ENCODE measurements at places on chromosomes 2 and 18. TPM values are rescaled to one million over a fixed set of nuclear protein-coding genes. Genes with fewer than 3 reads are reported as not detected.

DNA sequence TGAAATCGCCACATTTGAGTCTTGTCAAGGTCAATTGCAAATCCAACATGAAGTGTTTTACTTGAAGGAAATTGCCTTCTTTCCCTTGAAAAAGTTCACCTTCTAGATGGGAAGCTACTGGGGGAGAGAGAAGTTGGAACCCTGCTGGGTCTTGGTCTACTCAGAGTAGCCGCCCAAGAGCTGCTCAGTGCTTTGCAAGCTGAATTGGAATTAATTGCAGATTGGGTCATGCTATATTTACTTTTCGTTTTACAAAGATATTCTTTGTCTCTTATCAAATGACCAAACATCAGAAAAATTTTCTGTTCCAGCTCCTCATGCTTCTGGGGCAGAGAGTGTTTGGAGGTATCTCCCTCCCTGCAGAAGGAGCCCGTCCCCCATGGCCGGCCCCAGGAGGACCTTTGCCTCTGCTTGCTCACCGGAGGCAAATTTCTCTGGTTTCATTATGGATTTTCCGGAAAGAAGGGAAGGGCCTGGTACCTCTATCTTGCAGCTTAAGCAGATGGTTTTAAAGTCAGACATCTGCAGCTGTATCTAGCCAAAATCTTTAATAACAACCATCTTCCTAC lies 289.7 kb downstream of the MYT1L start:
- H3K27ac ChIP-seq, result no peak overlapping the region
- no peaks in the 10 kb centered on the region for H3K36me3 ChIP-seq
- DNase-seq, result no peak
- H3K4me1 ChIP-seq, result peaks cover 6% of the 10 kb centered on the region

GRCh38 chr2:131046028-131046917 lies 47.0 kb downstream of the FAM168B start:
- DNase-seq, result no peak
- H3K4me3 ChIP-seq, result no peak overlapping the region
- H3K4me1 ChIP-seq, result no peaks in the 10 kb centered on the region
- H3K27me3 ChIP-seq, result no peaks in the 10 kb centered on the region

- no peaks in the 10 kb centered on the region for H3K36me3 ChIP-seq
- H3K4me3 ChIP-seq, result no peak overlapping the region
- no peaks in the 10 kb centered on the region for H3K4me1 ChIP-seq
- DNase-seq, result no peak
- H3K27me3 ChIP-seq, result no peaks in the 10 kb centered on the region
These were observed 6.8 kb upstream of the PCARE start for GRCh38 chr2:29080886-29081743.

DNA sequence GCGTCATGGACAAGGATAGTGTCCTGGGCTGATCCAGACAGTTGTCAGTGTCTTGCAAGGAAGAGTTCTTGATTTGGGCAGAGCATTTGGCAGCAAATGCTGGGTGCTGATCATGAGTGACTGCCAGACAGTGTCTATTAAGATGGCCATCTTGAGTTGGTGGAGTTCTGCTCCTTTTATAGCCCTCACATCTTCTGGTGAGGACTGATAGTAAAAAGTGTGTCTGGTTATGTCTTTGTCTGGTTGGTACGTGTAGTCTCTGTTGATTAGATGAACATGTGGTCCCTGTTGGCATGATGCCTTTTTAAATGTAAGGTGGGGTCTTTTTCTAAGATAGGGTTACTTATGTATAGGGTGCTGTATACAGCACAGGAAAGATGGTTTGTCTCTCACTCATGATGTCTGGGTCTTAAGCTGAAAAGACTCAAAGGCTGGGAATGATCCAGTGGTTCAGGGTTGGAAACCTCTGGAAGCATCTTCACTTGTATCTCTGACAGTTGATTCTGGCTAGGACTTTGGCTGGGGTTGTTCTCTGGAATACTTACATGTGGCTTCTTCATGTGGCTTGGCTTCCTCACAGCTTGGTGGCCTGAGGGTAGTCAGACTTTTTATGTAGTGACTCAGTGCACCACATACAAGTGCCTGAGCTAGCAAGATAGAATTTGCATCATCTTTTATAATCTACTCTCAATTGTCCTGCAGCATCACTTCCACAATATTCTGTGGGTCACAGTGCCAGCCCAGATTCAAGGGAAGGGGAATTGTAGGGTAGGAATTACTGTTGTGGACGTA lies 11.8 kb downstream of the MTX2 start:
- H3K36me3 ChIP-seq, result no peaks in the 10 kb centered on the region
- H3K4me3 ChIP-seq, result no peak overlapping the region
- no peaks in the 10 kb centered on the region for H3K27me3 ChIP-seq
- no peaks in the 10 kb centered on the region for H3K4me1 ChIP-seq
- no peak for DNase-seq

- H3K36me3 ChIP-seq, result no peaks in the 10 kb centered on the region
- H3K27me3 ChIP-seq, result no peaks in the 10 kb centered on the region
These were observed 285.3 kb downstream of the RAD51AP2 start for GRCh38 chr2:17232776-17233556.

Gene TUBB8B
- not detected for total RNA-seq

GRCh38 chr2:39264733-39265132 lies 21.0 kb upstream of the CDKL4 start:
- H3K27ac ChIP-seq, result no peak overlapping the region
- H3K4me3 ChIP-seq, result no peak overlapping the region
- no peak for DNase-seq
- H3K4me1 ChIP-seq, result no peaks in the 10 kb centered on the region
- no peaks in the 10 kb centered on the region for H3K27me3 ChIP-seq

- H3K27ac ChIP-seq, result no peak overlapping the region
- no peaks in the 10 kb centered on the region for H3K27me3 ChIP-seq
- no peak overlapping the region for H3K4me3 ChIP-seq
- no peaks in the 10 kb centered on the region for H3K36me3 ChIP-seq
- no peak for DNase-seq
These were observed 64.8 kb downstream of the DIPK1C start for GRCh38 chr18:74392323-74392722.

DNA sequence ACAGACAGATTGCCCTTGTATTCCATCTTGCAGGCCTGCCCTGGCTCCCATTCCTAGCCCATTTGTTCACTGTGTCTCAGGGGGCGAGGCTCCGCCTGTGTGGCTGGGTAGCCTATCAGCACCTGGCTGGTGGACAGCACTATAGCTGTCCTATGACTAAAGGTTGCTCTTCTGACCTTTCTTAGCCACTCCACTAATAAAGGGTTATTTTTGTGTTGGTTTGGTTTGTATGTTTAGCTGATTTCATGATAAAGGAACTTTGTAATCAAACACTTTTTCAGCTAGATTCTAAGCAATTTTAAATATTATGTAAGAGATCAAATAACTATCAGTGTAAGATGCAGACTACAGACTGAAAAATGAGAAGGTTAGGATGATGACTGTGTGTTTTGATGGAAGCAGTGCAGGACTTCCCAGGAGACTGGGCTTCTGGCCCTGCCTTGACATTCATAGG lies 72.2 kb downstream of the CRIM1 start:
- H3K36me3 ChIP-seq, result no peaks in the 10 kb centered on the region
- no peaks in the 10 kb centered on the region for H3K4me1 ChIP-seq
- H3K27me3 ChIP-seq, result no peaks in the 10 kb centered on the region
- H3K27ac ChIP-seq, result no peak overlapping the region
- DNase-seq, result no peak

GRCh38 chr2:178859730-178860129 lies 52.5 kb upstream of the TTN start:
- no peak for DNase-seq
- H3K27ac ChIP-seq, result no peak overlapping the region
- no peaks in the 10 kb centered on the region for H3K36me3 ChIP-seq
- H3K27me3 ChIP-seq, result no peaks in the 10 kb centered on the region
- H3K4me3 ChIP-seq, result no peak overlapping the region

Gene RAX
- not detected for total RNA-seq

DNA sequence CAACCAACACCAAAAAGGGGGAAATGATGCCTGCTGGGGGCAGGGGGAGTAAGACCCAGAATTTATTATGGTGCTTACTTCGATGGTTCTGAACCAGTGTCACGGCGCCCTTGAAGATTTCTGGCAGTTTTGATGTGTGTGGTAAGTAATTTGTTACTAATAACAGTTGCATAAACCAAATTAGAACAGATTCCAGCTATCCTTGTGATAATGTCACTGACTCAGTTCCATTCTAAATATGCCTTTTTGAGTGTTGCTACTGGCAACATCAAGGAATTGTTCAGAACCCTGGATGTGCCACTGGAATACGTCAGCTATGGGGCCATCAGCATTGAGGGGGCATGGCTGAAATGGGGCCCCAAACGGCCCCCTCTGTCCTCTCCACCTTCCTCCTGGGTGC lies 11.6 kb downstream of the SAG start:
- no peak for DNase-seq
- H3K27ac ChIP-seq, result no peak overlapping the region
- H3K36me3 ChIP-seq, result no peaks in the 10 kb centered on the region
- no peak overlapping the region for H3K4me3 ChIP-seq
- no peaks in the 10 kb centered on the region for H3K27me3 ChIP-seq

Gene ERBB4
- not detected for total RNA-seq

Gene PCARE
- not detected for total RNA-seq

GRCh38 chr18:3886575-3887322 lies 436.8 kb downstream of the TGIF1 start:
- no peaks in the 10 kb centered on the region for H3K36me3 ChIP-seq
- H3K4me3 ChIP-seq, result no peak overlapping the region
- no peak for DNase-seq
- no peaks in the 10 kb centered on the region for H3K27me3 ChIP-seq

DNA sequence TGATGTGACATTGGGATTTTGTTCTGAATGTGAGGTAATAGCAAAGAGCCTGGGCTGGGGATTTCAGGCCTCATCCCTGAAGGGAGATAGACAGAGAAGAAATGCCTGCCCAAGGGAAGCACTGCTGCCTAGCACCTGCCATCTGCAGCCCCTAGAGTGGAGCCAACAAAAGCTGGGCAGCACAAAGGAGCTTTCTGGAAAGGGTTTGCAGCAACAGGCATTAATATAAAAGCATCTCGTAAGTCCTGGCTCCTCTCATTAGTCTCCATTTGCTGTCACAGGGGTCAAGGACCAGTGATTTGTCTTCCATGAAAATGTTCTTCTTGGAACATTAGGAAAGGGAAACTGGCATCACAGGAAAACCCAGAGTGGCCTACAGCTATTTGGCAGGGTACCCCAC lies 157.2 kb upstream of the SLC14A2 start:
- no peaks in the 10 kb centered on the region for H3K27me3 ChIP-seq
- no peaks in the 10 kb centered on the region for H3K4me1 ChIP-seq
- H3K36me3 ChIP-seq, result no peaks in the 10 kb centered on the region
- no peak overlapping the region for H3K27ac ChIP-seq
- no peak overlapping the region for H3K4me3 ChIP-seq

GRCh38 chr2:26043862-26044696 lies 10.2 kb downstream of the RAB10 start:
- H3K4me1 ChIP-seq, result peaks cover 2% of the 10 kb centered on the region
- no peaks in the 10 kb centered on the region for H3K36me3 ChIP-seq
- no peaks in the 10 kb centered on the region for H3K27me3 ChIP-seq
- peak overlapping the region; percentile 92 for H3K27ac ChIP-seq
- H3K4me3 ChIP-seq, result no peak overlapping the region

- H3K4me1 ChIP-seq, result no peaks in the 10 kb centered on the region
- no peaks in the 10 kb centered on the region for H3K27me3 ChIP-seq
- H3K27ac ChIP-seq, result no peak overlapping the region
- no peak overlapping the region for H3K4me3 ChIP-seq
- H3K36me3 ChIP-seq, result no peaks in the 10 kb centered on the region
These were observed 1757.3 kb upstream of the PIK3C3 start for GRCh38 chr18:40197711-40198110.

DNA sequence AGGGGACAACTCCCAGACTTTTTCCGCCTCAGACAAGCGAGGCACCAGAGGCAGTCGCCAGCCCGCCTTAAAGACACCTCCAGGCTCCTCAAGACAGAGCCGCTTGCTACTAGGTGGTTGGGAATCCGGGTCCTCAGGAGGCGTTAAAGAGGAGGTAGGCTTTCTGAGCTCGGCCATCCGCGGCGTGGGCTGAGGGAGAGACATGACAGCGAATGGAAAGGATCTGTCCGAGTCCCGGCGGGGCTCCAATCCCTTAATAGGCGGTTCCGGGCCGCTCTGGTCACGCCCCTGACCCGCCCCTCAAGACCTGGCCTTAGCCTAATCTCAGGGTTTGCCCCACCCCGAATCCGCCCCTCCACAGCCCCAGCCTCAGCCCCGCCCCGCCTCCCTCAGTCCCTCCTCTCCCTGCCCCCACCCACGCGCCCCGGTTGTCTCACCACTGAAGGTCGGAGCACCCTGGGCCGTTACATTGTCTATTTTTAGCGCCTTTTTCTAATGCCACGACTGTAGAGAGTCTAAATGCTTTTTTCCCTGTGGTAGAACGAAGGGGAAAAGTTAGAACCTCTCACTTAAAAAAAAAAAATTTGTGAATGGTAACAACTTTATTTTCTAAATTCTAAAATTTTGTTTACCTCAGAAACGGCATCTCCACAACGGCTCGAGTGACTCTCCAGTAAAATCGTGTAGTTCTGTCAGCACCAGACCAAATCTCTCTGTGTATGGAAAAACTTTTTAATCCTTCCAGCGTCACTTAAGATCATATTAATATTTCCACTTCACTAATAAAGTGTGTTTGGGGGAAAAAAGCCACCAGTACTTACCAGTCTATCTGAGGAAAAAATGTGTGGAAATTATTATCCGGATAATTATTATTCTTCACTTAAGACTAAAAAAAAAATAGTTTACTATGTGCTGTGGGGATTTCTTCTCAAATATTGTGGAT lies at the start of gene RAD51AP2:
Gene RAD51AP2 (minus strand): TSS at position 229 of the 943 bp plus-strand sequence. CDS start 25 bp downstream, at position 204.
- peak within 1 kb of the TSS; percentile 84 for H3K27ac ChIP-seq
- no peaks in the 10 kb centered on the region for H3K36me3 ChIP-seq
- H3K4me3 ChIP-seq, result peak within 1 kb of the TSS; percentile 67

- H3K36me3 ChIP-seq, result no peaks in the 10 kb centered on the region
- no peaks in the 10 kb centered on the region for H3K4me1 ChIP-seq
- DNase-seq, result no peak
- H3K27me3 ChIP-seq, result no peaks in the 10 kb centered on the region
These were observed 59.5 kb downstream of the SCN3A start for GRCh38 chr2:165144315-165144714.

Gene DYNAP
- not detected for total RNA-seq

Gene NEB
- 0.28 TPM for total RNA-seq

GRCh38 chr2:20609349-20609994 lies 41.4 kb downstream of the HS1BP3 start:
- peak overlapping the region; percentile 81 for H3K27ac ChIP-seq
- no peak for DNase-seq
- no peaks in the 10 kb centered on the region for H3K27me3 ChIP-seq
- peaks cover 13% of the 10 kb centered on the region for H3K4me1 ChIP-seq

DNA sequence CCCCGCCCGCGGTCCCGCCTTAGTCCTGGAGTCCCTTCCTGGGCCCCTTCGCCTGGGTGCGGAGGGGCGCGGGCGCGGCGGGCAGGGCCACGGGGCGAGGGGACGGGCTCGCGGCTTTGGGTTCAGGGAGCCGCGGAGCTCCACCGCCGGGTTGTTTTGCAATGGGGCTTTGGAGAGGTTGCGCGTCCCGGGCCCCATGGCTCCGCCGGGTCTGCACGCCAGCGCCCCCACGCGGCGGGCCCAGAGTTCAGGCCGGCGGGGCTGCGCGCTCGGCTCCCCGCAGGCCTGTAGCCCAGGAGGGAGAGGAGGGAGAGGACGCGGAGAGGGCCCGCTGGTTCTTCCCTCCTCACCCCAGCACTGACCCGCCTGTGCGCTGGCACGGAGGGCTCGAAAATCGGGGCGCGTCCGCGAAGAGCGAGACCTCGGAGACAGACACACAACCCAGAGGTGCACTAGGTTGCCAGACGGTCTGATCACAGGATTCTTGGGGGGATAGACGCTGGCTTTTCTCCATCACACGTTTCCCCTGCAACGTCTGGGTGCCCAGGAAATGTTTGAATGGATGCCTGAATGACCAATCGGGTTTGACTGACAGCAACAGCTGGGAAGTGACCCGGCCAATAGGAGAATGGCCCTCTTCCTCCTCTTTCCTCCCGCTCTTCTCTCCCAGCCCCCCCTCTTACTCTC lies 4.9 kb upstream of the SIX2 start:
- H3K36me3 ChIP-seq, result no peaks in the 10 kb centered on the region
- H3K4me1 ChIP-seq, result peaks cover 17% of the 10 kb centered on the region
- DNase-seq, result no peak
